ENCODE measurements at places on chromosomes 2 and 18.

DNA sequence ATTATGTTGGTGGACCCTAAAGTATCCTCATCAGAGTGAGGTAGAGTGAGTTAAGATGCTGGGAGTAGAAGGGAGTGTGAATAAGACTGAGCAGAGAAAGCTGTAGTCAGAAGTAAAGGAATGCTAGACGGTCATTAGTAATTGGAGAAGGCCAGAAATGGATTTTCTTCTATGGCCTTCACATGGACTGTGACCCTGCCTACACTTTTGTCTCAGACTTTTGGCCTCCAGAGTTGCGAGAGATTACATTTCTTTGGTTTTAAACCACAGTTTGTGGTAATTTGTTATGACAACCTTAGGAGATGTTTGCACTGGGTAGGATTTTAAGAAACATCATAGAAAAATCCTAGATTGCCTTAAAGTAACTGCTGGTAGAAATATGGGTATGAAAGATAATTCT lies 1267.7 kb upstream of the TMEFF2 start:
- no peak for DNase-seq

- no peak for DNase-seq
Observed at GRCh38 chr2:130813722-130814121, 23.0 kb upstream of the ARHGEF4 start.

DNA sequence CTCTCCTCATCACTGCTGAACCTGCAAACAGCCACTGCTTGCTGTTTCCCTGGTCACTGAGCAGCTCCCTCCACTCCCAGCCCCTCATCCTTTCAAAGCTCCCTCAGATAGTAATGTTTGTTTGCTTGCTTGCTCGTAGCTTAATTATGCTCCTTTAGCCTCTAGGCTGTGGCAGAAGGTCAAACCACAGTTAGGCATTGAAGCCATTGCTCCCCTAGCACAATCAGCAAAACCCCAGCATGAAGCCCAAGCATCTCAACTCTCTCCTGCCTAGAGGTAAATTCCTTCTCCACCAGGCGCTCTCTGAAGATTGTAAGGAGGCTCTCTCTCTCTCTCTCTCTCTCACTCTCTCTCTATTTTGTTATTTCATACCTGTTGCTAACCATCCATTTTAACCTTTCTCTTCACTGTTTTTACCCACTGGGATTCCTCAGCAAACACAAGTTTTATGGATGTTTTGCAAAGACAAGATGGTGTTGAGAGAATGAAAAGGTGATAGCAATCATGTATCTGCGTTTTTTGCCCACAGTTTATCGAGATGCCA lies 135.9 kb upstream of the HNRNPA3 start:
- DNase-seq: no peak

- DNase-seq: no peak
Observed at GRCh38 chr2:180990794-180991193, 10.4 kb downstream of the UBE2E3 start.

DNA sequence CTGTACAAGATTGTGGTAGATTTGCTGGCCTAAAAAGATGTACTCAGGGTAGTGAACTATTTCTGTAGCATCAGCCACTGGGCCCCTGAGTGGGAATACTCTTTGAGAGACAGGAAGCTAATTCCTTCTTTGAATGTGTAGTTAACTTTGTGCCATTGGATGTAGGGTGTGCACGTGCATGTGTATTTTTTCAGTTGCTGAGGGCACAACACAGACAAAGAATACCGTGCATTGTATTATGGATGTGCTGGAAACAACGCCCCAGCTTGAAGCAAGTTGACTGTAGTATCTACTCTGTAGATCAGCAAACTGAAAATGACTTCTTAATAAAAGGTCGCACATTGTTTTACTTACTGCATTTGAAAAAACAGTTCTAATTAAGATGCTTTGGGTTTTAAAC lies 14.1 kb downstream of the CRIM1 start:
- no peak for DNase-seq

GRCh38 chr18:9996094-9996493 lies 82.3 kb downstream of the VAPA start:
- no peak for DNase-seq

DNA sequence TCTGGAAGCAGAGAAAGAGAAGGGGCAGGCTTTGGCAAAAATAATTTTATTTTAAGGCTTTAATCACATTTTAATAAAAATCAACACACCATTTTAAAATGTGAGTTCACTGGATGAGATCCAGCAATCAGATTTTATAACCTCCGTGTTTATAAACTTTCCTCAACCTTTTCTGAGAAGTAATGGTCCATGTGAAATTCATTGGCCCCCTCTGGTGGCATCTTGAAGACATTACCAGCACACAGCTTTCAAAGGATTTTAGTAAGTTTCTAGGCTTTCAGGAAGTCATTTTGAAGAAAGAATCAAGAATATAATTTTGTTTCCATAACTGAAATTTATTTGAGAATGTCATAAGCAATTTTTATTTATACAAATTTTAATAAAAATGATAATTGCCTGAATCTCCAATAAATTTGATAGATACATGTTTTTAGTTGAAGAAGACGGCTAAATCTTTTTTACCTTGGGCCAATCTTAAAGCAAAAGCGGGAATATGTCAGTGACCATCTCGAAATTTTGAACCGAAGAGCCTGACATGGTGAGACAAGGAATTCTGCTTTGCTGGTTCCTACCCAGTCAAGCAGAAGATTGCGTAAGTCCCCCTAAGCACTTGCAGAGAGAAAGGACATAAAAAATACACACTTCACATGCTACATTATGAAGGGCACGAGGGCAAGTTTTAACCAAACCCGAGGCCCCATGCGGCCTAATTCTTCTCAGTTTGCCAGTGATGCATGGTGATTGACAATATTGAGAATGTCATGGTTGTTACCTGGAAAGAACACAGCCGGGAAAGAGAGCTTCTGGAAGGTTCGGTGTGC lies 128.4 kb upstream of the CBLN2 start:
- DNase-seq: no peak

GRCh38 chr2:236241181-236242056 lies 22.8 kb downstream of the ASB18 start:
- no peak for DNase-seq

- no peak for DNase-seq
Observed at GRCh38 chr2:141528990-141529389, 601.8 kb downstream of the LRP1B start.

DNA sequence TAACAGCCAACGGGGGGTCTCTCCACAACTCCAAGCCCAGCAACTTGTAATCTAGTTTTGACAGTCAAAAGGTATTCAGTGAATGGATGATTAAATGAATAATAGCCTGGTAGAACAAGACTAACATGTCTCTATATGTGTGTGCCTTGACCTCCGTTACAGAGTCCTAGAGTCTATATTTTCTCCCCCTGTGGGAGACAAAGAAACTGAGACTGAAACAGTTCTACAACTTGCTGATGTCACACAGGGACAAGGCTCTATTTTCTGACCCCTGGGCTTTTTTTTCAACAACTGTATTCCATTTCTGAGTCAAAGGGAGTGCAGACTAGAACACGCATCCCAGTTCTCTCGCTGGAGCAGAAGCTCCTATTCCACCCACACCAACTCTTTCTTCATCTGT lies 223.6 kb upstream of the AGAP1 start:
- DNase-seq: no peak

- no peak for DNase-seq
Observed at GRCh38 chr18:52220062-52220591, 119.9 kb upstream of the DCC start.

DNA sequence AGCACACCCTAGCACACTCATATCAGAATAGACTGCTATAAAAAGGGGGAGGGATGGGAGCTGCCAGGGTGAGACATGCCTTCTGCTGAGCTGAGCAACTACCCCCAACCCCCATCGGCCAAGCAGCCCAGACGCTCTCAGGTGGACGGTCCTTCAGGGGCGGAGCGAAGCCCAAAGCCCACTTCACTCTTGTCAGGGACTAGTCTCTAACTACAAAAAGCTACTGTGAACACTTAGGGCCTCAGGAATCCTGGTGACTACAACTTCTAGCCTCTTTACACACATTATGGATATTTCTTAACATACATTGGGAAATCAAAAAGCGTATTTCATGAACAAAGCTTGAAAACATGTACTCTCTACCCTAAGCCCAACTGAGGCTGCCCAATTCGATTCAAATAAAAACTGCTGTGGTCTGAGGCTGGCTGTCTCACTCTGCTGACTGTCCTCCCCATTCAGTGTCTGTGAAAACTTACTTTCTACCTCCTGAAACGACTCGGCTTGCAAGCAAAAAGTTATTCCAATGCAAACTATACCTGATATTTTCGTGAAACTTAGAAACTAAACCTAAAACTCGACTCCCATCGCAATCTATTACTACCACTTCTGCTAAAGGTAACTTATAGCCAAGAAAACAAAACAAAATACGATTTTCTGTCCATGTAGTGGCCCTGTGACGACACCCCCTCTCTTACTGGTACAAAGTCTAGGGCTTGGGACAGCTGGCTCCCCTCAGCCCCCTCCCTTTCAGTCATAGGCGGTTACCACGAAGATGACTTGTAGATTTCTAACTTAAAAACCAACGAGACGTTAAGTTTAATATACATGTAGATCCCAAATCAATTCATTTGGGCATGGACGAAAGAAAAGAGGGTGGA lies 1.2 kb downstream of the SERTAD2 start:
- no peak for DNase-seq

GRCh38 chr2:121018136-121019061 lies 266.6 kb downstream of the TFCP2L1 start:
- no peak for DNase-seq

GRCh38 chr2:150389447-150389846 lies 98.0 kb downstream of the RND3 start:
- DNase-seq: no peak

All from immature natural killer cell (primary cell).